ENCODE measurements at places on chromosomes 5 and 9.

DNA sequence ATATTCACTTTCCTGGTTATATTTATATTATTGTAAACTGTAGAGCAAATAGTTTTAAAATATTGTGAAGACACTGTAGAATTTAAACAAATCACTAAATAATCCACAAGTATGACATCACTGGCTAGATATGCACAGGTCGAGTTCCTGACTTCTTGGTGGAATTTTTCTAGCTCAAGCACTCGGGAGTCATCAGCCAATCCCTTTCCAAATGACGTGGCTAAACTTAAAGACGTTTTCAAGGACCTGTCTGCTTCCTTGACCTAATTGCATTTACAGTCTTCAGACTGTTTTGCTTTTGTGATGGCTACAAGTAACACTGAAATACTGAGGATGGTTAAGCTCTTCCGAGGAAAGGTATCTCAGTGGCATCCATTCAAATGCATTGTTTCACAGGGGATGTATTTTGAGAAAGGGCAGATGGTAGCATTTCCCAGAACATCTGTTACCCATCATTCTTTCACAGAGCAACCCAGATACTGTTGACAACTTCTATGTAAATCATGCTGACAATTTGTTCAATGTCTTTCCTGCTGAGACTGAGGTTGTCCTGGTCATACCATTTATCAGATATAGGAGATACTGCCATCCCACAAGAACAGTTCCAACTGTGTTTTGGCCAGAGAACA is 262.8 kb downstream of the CDH10 start:
- DNase-seq: no peak

DNA sequence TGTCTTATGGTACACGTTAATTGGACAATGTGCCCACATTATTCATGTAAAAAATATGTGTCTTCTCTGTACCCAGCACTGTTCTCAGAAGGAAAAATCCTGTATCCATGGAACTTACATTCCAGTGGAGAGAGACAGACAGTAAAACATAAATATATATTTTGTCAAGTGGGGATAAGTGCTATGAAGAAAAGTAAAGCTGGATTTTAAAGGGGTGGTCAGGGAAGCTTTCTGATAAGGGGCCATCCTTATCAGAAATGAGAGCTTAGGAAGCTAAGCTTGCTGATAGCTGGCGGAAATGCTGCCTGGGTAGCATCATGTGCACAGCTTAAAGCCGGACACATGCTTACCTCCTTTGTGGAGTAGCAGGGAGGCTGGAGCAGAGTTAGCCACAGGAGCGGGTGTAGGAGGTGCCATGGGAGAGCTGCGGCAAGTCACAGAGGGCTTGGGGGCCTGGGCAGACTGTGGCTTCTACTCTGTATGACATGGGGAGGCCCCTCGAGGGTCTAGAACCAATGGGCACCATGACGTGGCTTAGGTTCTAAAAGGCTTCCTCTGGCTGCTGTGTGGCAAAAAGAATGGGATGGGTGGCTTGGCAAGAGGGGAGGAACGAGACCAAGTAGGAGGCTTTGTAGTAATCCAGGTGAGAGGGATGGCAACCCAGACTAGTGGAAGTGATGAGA is 141.7 kb downstream of the FGF1 start:
- DNase-seq: no peak

- peak; percentile 53 for DNase-seq
Observed at GRCh38 chr5:172904643-172905345, 54.4 kb upstream of the RPL26L1 start.

DNA sequence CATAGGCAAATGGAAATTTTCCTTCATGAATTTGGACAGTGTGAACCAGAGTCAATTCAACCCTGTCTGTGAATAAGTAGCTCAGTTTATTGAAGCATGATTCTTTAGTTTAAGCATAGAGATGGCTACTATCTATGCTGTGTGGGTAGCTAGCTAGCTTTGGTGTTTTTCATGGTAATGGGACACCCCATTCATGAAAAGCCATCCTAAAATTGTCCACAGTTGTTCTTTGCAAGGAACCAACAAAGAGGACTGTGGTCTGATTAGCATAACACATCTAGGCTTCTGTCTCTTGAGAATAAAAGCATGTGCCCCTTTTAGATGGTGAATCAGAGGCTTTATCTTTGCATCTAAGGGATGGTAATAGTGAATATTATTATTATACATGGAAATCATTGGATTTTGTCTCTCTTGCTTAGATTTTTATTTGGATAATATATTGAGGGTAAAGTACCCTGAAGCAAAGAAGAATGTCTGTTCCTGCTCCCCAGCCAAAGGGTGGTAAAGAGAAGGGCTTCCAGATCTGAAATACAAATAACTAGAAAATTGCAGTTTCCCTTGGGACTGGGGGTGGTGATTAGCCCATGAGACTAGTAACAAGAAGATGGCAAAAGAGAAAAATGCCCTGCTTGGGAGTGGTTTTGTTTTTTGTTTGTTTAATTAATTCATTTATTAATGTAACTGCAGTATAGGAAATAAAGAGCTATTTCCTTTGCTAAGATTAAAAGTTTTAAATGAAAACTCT is 624.2 kb upstream of the ZNF608 start:
- DNase-seq: no peak

DNA sequence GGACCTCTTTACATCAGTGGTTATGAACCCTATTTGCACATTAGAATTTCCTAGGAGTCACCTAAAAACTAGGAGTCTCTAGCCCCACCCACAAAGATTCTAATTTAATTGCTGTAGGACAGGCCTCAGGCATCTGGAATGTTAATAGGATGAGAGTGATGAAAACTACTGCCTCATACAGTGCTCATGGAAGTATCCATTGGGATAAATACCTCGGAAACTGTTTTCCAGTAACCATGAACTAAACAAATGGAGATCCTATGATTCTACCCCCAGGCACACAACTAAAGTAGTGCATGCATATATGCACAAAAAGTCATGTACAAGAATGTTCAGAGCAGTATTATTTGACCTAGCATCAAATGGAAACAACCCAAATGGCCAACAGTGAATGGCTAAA is 286.3 kb downstream of the DNAH5 start:
- no peak for DNase-seq

GRCh38 chr9:100111235-100111634 is 12.2 kb downstream of the INVS start:
- DNase-seq: peak; percentile 90

- DNase-seq: no peak
Observed at GRCh38 chr9:83505282-83505681, 32.9 kb downstream of the FRMD3 start.

GRCh38 chr5:72210888-72211678 is 103.8 kb downstream of the MAP1B start:
- DNase-seq: peak; percentile 69

DNA sequence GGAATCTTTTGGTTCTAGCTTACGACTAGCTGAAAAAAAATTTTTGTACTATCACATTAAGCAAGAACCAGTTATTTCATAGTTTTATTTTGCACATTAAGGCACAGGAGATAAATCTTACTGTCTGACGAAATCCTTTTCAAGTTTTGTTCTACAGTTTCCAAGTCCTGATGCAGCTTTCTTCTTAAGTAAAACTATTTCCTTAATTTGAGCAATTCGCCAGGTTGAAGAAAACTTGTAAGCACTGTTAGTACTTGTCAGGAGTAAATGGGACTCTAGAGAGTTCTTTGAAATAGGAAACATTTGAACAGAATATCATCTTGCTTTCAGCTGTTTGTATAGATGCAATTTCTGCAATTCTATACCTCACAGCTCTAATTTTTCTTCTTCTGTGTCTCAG is 318.8 kb upstream of the ELAVL2 start:
- no peak for DNase-seq

DNA sequence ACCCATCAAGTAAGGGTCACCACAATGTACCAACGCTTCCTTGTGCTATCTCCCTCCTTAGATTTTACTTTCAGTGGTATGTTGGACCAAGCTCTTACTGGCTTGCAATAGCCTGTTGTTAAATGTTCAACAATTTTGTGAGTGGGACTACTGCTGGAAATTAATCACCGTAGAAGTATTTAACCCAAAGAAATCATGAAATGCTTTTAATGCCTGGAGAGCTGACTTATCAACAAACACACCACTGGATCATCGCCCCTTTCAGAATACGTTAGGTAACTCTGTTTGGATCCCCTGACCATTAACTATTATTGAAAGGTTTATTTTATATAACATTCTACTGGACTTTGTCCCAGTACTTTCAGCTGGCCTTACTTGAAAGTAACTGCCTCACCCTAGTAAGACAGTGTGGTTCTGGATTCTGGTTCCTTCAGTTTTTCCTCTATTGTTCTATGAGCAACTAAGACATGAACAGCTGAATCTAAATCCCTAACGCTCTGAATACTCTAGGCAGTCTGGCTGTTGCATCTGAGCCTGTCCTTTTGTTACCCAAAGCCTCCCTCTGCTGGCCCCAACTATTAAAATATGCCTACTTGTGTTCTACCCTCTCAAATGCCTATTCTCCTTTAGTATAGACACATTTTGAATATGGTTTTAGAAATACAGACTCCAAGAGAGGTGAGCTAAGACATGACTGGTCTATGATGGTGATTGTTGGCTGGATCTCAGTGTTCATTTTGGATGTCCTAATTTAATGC is 1203.4 kb upstream of the DMAC1 start:
- DNase-seq: no peak

- DNase-seq: no peak
Observed at GRCh38 chr5:166004006-166004405, 2287.4 kb upstream of the WWC1 start.

DNA sequence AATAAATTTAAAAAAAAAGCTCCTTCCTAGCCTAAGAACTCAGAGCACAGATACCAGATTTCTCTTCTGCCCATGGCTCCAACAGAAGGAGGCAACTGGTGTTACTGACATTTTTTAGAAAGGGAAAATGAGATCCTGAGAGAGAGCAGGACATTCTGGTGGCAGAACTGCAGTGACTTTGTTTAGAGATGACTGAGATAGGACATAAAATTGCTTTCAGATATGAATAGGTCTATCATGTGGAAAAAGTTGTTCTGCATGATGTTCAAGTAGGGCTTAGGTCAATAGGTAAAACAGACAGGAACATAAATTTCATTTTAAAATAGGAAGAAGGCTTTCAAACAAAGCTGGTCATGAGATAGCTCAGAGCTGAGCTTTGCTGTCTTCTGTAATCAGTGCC is 49.6 kb downstream of the NIPAL4 start:
- no peak for DNase-seq

DNA sequence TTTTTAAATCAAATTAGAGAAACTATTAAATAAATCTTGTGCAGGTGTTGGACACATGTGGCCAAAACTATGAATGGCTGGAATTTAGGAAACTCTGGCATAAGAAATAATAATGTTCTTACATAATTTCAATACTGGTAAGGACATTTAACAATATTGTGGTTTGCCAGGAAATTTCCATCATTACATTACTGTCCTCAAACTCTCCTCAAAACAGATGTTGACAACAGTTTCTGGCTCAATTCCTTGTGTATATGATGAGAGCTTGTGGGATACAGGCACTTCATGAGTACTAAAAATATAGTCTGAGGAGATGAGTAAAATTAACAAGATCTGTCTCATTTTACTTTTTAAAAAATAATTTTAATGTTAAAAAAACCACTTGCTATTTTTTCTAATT is 27.9 kb downstream of the MCTP1 start:
- no peak for DNase-seq

DNA sequence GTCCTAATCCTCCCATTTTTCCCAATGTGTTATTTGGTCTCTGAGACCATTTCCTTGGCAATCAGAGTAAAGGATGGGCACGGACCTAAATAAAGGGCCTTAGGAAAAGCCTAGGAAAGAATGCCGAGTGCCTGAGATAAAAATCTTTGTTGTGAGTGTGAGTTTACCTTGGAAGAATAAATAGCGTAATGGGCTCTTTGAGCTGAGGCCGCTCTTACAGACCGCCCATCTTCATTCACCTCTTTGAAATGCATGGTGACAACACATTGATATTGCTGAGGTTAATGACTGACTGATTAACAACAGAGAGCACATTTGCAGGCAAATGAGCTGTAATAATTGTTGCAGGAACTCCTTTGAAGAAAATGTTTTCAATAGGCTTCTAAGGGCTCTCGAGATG is 1967.1 kb upstream of the WWC1 start:
- no peak for DNase-seq

- peak; percentile 76 for DNase-seq
Observed at GRCh38 chr9:70407081-70407503, 7.4 kb downstream of the KLF9 start.

DNA sequence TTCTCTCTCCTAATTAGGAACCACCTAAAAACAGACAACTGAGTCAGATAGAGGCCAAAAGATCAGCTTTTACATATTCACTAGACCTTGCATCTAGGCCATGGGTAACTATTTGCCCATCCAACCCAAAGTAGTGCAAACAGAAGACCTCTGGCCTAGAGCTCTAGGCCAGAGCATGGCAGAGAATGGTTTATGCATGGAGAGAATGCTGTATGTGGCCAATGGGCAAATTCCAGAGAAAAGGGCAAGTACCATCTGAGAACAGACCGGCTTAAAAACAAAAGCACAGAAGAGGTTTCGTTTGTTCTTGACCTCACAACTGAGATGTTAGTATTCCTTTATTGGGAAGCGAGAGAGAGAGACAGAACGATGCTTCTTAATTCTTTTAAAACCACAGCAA is 151.7 kb upstream of the RFX3 start:
- no peak for DNase-seq

GRCh38 chr5:65141493-65141892 is 340.2 kb downstream of the ADAMTS6 start:
- DNase-seq: no peak

DNA sequence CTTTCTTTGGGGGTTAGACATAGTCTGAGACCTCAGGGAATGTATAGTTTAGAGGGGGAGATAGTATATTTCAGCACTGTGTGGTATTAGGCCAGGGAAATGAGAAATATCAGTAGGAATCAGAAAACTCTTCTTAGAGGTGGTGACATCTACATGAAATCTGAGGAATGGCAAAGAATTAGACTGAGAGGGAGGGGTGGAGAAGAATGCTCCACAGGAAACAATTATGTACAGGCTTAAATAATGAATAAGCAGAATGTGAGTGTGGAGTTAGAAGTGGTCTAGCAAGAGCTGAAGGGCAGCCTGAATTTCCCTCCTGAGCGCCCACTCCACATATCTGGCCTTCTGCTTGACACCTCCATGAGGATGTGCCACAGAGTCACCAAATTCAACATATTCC is 3.6 kb upstream of the MACIR start:
- no peak for DNase-seq

GRCh38 chr5:138968601-138969000 is 93.5 kb upstream of the LRRTM2 start:
- DNase-seq: no peak

GRCh38 chr9:99948896-99949295 is 42.4 kb downstream of the STX17 start:
- no peak for DNase-seq

- DNase-seq: peak; percentile 20
Observed at GRCh38 chr9:12838546-12838945, 63.7 kb downstream of the LURAP1L start.

DNA sequence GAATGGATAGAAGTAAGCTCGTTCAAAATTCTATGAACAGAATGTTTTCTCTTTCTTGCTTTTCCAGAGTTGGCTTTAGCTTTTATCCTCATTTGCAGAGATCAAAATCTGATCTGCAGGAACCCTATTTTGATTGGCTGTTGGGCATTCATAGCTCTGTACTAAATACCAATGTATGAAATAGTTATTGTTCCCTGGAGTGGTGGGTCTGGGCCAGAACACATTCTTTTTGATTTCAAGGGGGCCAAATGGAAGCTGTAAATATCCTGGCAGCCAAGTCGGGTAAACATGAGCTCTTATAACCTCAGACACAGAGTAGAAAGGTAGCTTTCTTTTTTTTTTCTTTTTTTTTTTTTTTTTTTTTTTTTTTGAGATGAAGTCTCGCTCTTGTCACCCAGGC is 241.5 kb downstream of the PDZD2 start:
- DNase-seq: no peak
